Hematopoietic multipotent progenitor cell treated with erythropoietin and hydrocortisone succinate and interleukin-3 and kit ligand, for 15 days (in vitro differentiated cells): ENCODE measurements at places on chromosomes 2 and 18.

DNA sequence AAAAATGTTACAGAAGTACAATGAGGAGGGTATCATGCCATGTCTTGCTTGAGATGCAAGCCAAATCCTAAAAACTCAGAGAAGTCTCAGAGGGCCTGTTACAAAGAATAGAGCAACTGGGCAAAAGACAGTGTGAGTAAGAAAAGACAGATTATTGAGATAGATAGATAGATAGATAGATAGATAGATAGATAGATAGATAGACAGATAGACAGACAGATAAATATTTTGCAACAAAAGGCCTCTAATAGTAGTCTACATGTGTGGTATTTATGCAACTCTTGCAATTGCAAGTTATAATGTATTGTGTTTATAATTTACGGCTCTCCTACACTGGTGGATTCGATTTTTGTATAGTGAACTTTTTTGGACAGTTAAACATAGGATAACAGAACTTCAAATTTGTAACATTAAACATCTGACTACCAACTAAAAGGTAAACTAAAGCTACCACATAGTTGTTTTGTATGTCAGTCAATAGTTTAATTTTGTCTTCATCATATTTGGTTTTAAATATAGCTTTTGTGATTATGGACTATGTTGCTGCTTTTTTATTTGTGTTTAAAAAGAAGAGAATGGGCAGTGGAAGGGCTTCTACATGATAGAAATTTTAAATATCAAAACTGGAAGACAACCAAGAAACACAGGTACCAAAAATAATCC, 740.7 kb upstream of the LRRTM4 start:
- no peak for DNase-seq

DNA sequence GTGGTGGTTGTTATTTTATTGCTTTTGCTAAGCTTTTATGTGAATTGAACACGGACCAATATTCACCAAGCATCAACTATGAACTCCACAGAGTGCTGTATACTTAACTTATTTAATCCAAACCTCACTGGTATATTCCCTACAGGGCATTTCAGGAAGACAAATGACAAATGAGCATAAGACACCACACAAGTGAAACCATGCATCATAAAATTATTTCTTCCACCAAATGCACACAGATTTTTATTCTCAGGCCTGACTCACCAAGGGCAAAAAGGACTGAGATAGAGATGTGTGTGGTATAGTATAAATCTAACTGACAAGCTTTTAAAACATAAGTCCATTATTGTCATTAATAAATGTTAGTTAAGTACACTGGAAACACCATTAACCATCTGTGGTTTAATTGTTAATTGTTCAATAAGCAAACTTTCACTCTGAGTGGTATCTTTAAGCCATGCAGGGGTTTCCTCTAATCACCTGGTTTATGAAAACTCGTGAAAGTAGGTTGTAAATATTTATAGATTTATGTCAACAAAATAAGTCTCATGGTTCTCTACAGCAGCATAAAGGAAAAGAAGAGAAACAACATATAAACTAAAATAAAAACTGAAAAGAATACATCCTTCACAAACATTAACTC, 77.6 kb upstream of the CRIM1 start:
- no peak for DNase-seq

- peak; percentile 68 for DNase-seq
Observed at GRCh38 chr2:233165895-233166661, 85.4 kb upstream of the ATG16L1 start.

- no peak for DNase-seq
Observed at GRCh38 chr2:190908532-190908931, 27.9 kb downstream of the GLS start.

DNA sequence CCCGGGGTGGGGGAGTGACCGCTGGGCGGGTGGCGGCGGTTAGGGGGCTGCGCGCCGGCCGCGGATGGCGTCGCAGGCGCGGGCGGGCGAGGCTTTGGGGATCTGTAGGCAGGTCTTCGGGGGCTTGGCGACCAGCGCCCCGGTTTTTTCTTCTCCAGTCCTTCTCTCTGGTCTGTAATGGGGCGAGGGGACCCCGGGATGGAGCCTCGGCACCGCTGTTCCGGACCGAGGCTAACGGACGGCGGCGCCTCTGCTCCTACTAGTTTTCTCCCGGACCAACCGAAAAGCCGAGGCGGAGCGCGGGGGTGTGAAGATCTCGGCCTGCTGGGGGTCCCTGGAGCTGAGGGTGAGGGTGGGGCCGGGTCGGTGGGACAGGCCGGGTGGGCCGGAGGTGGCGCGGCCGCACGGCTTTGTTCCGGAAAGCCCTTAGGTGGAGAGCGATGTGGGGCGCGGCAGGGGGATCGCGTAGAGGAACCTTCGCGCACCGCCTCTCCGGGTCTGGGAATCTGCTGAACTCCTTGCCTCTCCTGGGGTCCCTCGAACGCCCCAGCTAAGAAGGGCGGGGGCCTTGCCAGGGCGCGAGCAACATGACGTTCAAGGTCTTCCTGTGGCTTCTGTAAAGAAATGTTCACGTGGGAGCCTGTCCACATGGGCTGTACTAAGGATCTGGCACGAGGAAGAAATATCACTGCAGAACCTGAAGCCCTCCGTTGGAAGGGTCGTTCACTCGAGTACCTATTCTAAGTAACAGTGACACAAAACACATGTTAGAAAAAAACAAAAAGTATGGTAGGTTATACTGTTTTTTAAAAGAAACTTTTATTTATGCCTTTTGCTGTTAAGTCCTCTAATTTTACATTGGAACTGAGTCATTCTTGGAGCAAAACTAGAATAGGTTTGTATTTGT, 861 bp downstream of the SLC39A10 start:
- DNase-seq, result peak; percentile 16

GRCh38 chr2:100877555-100877954, 57.6 kb downstream of the NPAS2 start:
- no peak for DNase-seq

GRCh38 chr2:238513346-238513745, 86.6 kb downstream of the ASB1 start:
- peak; percentile 29 for DNase-seq

DNA sequence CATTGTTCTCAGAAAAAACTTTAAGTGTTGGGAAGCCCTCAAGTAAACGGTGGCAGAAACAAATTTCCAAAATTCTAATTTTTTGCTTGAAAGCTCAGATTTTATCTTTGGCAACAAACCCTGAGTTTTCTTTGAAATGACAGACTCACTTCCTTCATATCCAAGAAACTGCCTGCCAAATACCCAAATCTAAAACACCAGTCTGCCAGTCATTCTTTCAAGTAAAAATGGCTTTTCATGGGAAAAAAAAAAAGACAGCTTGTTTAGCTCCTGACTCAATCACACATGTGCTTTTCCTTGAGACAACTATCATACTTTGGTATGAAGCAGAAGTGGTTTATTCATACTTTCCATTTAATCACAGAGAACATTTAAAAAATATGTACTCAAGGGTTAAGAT, 40.6 kb upstream of the CSRNP3 start:
- no peak for DNase-seq
